ENCODE measurements at places on chromosomes 12 and 14.
A peak's percentile ranks its signal among the peaks of the same experiment; 100 is the strongest.

DNA sequence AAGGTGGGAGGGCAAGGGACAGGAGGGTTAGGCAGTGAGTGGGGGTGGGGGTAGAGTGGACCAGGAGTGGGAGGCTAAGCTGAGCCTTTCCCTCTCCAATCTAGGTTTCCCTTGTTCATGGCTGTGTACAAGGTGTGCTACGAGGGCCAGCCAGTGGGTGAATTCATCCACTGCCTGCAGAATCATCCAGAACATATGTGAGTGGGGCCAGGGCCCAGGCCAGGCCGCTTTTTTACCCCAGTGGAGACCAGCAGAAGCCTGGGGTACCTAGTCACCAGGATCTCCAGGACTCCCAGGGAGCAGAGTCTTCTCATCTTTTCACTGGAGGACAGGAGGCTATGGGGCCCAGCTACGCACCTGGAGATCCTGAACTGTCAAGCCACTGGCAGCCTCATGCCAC lies 2.7 kb upstream of the COX14 start:
- no peak for DNase-seq

DNA sequence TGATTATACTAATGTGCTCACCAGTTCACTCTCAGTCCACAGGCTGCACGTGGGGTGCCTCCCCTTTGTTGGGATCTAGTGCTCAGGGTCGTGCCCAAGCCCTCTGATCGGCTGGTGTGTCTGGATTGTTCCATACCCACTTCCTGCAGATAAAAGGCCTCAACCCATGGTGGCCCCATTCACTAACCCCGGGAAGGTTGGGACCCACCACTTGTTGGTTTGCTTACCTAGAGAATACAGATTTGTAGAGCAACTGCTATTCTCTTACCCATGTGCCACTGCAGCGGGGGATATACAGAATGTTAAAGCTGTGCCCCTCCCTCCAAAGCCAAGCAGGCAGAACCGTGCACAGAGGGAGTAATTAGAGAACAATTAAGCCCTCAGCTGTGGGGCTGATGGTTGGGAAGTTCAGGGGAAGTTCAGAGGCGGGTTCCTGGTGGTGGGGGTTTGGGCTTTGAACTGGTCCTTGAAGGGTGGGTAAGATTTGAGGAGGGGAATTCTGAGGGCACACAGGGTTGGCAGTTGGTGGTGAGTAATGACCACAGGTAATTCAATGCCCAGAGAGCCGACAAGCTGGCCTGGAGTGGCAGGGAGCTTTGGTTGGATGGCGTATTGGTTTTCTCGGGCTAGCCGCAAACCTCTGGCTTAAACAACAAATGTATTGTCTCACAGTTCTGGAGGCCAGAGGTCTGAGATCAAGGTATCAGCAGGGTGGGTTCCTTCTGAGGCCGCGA lies 68.8 kb downstream of the ADCK1 start:
- DNase-seq, result no peak

DNA sequence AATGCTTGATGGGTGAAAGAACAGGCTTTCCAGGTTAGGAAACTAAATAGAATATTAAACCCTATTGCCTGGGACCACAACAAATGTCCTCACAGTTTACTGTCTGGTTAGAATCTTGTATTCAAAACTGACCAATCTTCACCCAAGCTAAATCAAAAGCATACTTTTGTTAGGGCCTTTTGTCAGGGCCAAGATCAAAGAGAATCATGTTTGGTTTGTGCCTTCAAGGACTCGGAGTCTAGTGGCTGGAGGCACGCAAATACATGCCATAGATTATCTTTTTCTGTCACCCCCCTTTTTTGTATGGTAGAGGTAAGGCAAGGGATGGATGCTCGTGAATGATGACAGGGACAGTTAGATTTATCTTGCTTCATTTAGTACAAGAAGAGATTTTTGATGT lies 51.1 kb upstream of the AKAP6 start:
- no peak for DNase-seq

DNA sequence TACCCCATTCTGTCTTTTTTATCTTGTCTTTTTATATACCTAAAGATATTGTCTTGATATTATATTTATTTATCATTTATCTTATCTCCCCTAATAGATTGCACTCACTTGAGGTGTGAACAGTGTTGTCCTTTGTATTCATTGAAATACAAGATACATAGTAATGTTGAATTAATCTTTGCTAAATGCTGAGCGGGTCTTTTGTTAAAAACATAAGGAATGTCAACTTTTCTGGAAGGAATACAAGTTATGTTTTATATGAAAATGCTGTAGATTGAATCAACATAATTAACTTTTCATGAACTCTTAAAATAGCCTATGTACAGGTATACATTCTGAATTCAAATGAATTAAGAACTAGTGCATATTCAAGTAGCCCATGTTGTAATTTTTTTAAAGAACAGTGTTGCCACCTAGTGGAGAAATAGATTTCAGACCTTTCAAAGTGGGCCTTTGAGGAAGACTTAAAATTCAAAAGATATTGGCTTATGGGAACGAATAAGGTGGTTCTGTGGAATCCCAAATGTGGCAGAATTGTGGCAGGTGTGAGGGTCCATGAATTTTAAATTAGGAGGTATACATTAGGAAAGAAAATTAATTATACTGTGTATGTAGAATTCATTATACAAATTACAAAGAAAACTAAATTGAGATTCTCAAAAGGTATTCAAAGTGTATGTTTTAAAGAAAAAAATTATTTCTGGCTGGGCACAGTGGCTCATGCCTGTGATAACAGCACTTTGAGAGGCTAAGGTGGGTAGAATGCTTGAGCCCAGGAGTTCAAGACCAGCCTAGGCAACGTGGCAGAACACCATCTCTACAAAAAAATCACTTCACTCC lies 19.1 kb downstream of the BBOF1 start:
- DNase-seq, result no peak

GRCh38 chr14:96053600-96054381 lies 14.6 kb downstream of the C14orf132 start:
- DNase-seq, result peak; percentile 96

DNA sequence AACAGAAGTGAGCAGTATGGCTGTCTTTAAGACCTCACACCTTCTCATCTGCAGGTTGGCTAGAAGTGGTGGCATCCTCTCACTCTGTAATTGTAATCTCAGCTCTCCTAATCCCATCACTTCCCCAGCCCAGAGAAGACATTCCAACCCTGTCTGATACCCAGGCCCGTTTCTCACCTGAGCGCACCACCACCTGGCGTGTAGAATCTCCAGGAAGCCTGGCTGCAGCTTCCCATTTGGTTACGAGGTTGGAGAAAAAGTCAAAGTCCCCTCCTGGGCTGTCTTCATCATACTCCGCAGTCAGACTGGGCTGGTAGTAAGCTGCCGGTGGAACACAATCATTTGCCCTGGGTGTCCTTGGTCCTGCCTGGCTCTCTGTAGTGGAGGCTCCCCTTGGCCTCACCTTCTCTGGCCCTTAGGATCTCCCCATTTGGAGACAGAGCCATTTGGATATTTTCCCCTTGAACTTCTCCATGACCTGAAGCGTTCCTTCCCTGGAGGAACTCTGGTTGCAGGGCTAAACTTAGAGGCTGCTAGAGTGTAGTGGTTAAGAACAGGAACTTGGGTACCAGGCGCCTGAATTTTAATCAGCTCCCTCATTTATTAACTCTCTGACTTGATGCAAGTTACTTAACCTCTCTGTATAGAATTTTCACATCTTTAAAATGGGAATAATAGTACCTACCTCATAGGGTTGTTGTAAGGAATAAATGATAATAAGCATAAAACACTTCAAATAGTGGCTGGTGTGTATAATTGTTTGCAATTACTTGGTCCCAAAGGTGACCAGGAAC lies 1.8 kb downstream of the SDR39U1 start:
- DNase-seq, result no peak

DNA sequence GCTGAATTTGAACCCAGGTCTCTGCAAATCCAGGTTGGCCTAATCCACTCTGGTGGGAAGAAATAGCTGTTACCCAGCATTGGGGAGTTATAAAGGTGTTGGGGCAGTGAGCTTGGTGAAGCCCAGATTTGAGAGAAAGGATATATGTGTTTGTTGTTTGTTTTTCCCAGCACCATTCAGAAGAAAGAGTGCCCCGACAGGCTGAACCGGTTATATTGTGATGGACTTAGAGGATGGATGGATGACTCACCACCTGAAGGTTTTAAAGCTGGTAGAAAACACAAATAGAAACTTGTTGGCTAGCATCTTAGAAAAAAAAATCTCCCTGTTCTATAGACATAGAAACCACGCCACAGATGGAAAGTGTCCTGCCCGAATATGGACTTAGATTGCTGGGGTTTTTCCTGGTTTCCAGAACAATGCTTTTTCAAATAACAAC lies 404.6 kb downstream of the MED13L start:
- no peak for DNase-seq

Measured in ascending aorta (tissue), 2 donors.